Endodermal cell (in vitro differentiated cells): ENCODE measurements at places on chromosomes 4 and X.

DNA sequence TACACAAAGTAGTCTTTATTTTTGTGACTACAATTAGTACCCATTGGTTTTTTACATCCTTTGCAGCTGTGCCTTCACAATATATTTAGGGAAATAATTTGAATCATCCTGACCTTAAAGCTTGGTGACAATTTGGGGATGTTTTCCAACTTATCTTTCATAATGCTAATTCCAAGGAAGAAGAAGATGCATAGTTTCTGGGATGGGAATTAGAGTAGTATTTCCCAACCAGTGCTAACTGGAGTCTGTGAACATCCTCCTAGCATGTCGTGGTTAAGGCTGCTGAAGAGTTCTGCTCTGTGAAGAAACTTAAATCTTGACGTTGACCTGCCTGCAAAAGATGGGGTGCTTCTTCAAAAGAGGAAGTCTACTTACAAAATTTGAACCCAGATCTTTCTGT, 173.5 kb downstream of the ANK2 start:
- DNase-seq: no peak

GRCh38 chrX:134622813-134623185, 35.5 kb downstream of the PLAC1 start:
- DNase-seq: no peak

DNA sequence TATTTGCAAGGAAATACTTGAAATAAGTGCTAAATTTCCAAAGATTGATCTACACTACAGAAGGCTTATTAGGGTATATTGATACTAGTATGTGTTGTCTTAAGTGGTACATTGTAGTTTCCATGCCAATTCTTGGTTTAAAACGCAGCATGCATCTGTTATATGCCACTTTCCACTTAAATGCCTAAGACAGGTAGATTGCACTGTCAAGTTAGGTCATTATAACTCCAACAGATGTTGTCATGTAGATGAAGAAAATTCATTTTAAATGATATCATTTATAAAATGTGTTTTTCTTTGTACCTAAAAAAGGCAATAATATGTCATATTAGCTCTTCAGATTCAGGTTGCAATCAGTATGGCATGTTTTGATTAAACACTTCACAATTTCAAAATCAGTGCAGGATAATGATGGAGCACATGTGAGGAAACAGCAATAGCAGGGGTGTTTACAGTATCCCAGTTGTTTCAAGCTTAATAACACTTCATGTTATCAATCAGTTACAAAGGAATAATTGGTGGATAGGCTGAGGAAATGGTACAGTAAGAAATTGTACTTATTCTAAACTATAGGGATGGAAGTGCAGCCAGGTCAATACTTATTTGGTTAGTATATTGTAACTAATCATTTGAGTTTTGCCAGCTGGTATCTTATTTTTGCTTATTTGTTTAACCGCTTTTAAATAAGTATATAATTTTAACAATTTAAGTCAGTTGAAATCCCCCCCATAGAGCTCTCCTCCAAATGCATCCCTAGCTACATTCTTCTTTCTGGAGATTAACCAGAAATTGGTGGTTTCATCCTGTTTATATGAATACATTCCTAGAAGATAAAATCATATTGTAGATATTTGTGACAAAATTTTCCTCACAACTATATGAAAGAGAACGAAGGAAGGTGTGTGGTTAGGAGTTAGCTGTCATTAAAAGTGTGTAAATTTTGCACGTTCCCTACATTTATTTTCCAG, 454.4 kb upstream of the ATOH1 start:
- no peak for DNase-seq

DNA sequence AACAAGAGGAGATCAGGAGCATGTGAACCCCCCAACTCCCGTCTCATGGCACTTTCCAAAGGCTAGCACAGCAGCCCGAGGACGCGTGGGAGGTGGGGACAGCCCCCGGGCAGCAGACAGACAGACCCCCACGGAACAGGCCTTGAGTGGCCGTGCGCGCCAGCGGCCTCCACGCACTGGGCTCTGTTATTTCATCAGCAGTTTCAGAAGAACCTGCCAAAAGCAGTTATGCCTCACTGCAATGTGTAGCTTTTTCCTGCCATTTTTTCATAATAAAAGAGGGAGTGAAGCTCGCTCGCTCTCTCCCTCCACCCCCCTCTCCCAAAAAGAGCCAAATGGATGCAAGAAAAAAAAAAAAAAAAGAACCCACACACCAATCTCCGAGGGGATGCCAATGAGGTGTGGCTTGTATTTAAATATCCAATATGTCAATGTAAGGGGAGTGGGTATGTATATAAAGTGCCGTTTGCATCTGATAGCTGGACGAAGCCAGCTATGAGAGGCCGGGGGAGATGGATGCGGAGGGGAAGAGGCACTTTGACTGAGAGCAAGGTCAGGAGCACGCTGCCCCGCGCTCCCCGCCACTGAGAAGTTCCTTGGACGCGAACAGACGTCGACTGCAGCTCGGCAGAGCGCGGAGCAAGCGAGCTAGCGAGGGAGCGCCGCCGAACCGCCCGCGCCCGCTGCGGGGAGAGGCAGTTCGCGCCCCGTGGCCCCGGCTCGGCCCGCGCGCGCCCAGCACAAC, at the start of gene FGF16:
Gene FGF16, plus strand, starts transcription at position 482 of the 745 bp plus-strand sequence. CDS start 286 bp downstream, outside the sequence.
- DNase-seq: peak; percentile 53

DNA sequence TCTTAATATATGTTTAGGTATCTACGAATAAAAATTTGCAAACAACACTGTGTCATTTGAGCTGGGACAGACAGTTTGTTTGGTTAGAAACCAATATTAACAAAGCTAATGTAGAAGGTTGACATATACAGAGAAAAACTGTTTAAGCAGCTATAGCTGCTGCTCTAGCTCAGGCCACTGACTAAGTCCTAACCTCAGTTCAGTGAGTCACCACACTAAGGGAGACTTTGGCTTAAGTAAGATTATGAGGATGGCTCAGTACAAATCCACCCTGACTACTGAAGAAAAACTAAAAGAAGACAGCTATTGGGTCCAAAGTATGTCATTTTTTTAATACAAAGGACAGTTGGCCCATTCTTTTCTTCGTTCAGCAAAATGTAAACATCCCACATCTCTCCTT, 717.3 kb upstream of the ACTRT1 start:
- DNase-seq: no peak

- no peak for DNase-seq
Observed at GRCh38 chr4:169205075-169205743, 65.5 kb downstream of the SH3RF1 start.

- DNase-seq: no peak
Observed at GRCh38 chr4:171348090-171348489, 465.1 kb upstream of the GALNTL6 start.

GRCh38 chr4:23878912-23879732, 10.7 kb downstream of the PPARGC1A start:
- peak; percentile 45 for DNase-seq

DNA sequence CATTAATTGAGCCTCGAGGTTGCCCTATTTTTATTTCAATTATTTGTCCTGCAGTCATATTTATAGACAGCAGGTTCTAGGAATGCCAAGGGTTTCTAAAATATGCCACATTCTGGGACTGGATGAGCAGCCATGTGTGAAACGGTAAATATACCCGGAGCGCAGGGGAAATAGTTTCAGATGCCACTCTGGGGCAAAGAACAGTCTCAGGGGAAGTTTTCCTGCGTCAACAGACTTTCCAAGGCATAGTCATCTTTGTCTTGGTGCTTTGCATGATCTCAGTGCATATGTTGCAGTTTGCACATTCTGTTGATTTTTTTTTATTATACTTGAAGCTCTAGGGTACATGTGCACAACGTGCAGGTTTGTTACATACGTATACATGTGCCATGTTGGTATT, 71.0 kb downstream of the GPAT3 start:
- DNase-seq: no peak

- no peak for DNase-seq
Observed at GRCh38 chr4:4935974-4936373, 76.5 kb downstream of the MSX1 start.

DNA sequence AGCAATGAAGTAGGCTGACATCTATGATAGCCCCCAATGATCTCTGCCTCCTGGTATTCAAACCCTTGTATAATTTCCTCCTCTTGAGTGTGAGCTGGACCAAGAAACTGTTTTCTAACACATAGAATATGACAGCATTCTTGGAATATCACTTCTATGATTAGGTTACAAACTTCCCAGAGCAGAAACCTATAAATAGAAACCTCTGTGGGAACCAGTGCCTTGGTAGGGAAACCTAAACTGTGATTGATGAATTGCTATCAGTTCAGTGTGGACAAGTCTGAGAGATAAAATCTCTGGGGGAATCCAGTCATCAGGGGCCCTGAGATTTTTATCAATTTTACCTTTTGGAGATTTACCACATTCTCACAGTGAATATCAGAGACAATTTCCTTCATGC, 756.5 kb upstream of the AGA start:
- no peak for DNase-seq

GRCh38 chr4:113761620-113762185, at the start of gene CAMK2D:
Gene CAMK2D, minus strand, starts transcription at chr4:113761738. Its CDS starts 670 bp downstream, at chr4:113761068.
- peak; percentile 88 for DNase-seq

GRCh38 chr4:79235095-79235494, 90.8 kb downstream of the NAA11 start:
- no peak for DNase-seq

- DNase-seq: no peak
Observed at GRCh38 chr4:36997727-36998126, 246.8 kb upstream of the NWD2 start.

DNA sequence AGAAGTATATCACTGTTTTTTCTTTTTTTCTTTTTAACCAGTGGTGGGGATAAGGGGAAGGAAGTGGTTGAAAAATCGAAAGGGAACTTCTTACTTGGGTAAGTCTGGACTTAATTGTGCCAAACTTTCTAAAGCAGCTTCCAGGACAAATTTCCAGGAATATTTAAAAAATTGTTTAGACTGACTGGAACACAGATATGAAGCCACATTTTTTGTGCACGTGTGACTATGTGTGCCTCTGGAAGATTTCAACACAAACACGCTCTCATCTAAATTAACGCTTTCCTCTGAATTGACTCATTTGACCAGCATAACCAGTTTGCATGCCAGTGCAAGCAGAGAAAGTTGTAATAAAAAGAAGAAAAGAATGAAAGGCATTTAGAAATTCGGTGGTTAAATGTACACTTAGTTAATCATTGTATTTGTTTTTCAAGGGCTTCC, 18.8 kb upstream of the YTHDC1 start:
- DNase-seq: no peak

DNA sequence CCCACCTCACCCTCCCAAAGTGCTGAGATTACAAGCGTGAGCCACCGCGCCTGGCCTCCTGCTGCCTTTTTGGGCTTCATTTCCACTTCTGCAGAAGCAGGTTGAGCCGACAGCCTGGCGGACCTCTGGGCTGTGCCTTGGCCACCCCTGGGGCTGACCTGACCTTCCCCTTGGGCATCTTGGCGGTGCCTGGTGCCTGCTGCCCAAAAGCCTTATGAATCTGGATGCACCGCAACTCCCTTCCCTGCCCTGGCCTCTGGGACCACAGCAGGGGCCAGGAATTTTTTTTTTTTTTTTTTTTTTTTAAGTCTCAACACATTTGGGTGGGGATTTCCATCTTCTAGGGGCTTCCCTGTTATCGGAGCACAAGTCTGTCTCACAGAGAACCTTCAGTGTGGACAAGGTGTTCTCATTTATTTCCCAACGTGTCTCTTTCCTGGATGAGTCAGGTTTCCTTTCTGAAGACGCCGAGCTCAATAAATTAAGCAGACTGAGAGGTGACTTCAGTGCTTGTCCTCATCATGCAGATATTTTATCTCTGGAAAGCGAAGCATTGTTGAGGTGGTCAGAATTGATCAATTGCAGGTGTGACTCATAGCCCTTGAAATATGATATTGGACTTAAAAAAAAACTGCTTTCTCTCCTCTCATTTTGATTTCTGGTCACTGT, 79.7 kb downstream of the SHROOM2 start:
- DNase-seq: no peak

GRCh38 chr4:150023489-150023888, 54.8 kb upstream of the DCLK2 start:
- no peak for DNase-seq

DNA sequence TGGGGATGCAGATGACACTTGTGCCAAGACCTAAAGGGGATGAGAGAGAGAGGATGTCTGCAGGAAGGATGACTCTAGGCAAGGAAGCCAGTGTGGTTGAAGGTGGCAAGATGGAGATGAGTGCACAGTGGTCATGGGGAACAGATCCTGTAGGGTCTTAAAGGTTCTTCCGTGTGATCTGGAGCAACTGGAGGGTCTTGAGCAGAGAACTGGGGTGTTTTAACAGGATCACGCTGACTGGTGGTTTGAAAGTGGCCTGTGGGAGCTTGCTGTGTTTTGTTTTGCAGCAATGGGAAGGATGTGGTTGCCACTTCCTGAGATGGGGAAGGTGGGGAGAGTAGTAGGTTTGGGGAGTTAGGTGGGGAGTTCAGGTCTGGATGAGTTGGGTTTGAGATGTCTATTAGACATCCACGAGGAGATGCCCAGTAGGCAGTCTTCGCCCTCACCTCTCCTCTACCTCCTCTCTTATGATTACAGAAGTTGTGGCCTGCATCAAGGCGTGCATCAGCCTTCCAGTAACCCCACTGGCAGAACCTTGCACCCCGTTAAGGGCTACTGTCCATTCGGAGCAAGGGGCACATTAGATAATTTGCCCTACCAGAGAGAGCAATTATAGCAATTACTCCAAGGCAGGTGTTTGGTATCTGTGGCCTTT, 1.4 kb upstream of the STBD1 start:
- DNase-seq: no peak

- peak; percentile 80 for DNase-seq
Observed at GRCh38 chrX:48945517-48946348, 11.7 kb downstream of the OTUD5 start.

DNA sequence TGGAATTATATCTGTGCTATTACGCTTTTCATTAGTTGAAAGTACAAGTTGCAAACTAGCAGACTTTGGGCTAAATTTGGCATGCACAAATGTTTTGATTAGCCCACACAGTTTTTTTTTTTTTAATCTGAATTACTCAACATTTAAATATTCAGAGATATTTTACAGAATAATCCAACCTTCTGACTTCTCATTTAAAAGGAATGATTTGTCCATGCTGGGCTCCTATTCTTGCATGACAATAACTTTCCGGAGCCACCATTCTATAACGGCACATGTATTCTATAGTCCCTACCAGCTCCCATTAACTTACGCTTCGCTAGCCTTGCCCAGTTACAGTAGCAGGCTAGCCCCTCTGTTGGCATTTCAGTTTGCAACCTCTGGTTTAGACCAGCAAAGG, 219.3 kb upstream of the FTHL17 start:
- DNase-seq: no peak

- DNase-seq: peak; percentile 52
Observed at GRCh38 chr4:139315221-139315675, 13.0 kb upstream of the NDUFC1 start.

GRCh38 chrX:129694805-129695204, 40.0 kb upstream of the APLN start:
- no peak for DNase-seq

DNA sequence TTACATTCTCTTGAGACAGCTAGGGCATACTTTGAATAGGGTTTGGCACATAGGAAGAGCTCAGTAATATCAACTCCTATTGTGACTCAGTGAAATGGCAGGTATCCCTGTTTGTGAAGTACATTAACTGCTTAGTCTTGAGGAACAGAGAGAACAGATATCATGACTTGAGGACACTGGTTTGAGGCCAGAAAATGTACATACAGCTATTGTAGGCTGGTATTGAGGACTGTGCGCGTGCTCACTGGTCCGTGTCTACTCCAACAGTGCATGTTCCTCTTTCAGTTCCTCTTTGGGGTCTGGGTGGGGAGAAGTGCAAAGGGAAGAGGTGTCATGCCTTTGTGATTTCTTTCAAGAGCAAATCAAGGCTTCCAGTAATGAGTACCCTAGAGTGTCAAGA, 34.6 kb upstream of the TBC1D9 start:
- no peak for DNase-seq
